Adipose tissue (tissue), 3 donors: ENCODE measurements at places on chromosomes 2 and 18. TPM values are rescaled to one million over a fixed set of nuclear protein-coding genes. Genes with fewer than 3 reads are reported as not detected.

GPR55 gene
- polyA plus RNA-seq, result 0.18 TPM

ZNF24 gene
- polyA plus RNA-seq, result 13.4 TPM

POTEC gene
- not detected for polyA plus RNA-seq

PRKAG3 gene
- not detected for polyA plus RNA-seq

CFAP221 gene
- not detected for polyA plus RNA-seq

TET3 gene
- polyA plus RNA-seq, result 2.3 TPM

STPG4 gene
- polyA plus RNA-seq, result not detected
